Neuronal stem cell (in vitro differentiated cells): ENCODE measurements at places on chromosomes 2 and 18.

- no peak for DNase-seq
Observed at GRCh38 chr2:15253835-15254286, 307.3 kb downstream of the NBAS start.

DNA sequence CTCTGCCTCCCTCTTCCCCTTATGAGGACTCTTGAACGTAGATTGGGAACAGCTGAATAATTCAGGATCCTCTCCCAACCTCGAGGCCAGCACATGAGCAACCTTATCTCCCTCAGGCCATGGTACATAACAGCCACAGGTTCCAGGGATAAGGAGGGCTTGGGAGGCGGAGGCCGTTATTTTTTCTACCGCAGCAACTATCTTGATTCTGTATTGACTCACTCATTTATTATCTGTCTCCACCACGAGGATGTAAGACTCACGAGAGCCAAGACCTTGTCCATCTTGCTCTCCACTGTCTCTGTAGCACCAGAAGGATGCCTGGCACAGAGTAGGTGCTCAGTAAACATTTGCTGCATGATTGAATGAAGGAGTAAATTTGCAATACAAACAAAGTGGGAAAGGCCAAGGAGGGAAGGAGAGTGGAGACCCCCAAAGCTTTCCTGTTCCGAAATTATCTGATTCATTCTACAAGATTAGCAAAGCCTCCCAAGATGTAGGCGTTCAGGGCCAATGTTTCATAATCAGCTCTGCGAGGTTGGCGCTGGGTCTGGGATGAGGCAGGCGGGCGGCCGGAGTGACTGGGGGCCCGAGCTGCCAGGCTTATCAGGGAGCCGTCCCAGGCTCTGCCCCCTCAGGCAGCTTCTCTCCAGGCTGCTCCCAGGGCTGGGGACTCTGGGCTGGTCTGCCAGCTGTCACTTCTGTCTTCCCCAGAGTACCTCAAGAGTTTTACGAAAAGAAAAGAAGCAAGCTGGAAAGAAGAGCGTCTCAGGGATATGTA, 31.6 kb downstream of the INPP5D start:
- no peak for DNase-seq

GRCh38 chr2:215861607-215862350, 151.6 kb downstream of the MREG start:
- no peak for DNase-seq

- no peak for DNase-seq
Observed at GRCh38 chr2:174059178-174059883, 94.2 kb upstream of the SP3 start.
